Fibroblast of skin of left biceps (primary cell): ENCODE measurements at places on chromosomes 11 and 22.

- DNase-seq = no peak
These were observed 747.8 kb downstream of the BRD1 start for GRCh38 chr22:49079743-49080500.

- DNase-seq = no peak
These were observed 356.6 kb downstream of the CASP12 start for GRCh38 chr11:104541701-104542100.

GRCh38 chr22:32322986-32323385 is 34.7 kb upstream of the RFPL3 start:
- DNase-seq = no peak

- DNase-seq = no peak
These were observed 31.6 kb upstream of the SHANK2 start for GRCh38 chr11:71283971-71284441.

DNA sequence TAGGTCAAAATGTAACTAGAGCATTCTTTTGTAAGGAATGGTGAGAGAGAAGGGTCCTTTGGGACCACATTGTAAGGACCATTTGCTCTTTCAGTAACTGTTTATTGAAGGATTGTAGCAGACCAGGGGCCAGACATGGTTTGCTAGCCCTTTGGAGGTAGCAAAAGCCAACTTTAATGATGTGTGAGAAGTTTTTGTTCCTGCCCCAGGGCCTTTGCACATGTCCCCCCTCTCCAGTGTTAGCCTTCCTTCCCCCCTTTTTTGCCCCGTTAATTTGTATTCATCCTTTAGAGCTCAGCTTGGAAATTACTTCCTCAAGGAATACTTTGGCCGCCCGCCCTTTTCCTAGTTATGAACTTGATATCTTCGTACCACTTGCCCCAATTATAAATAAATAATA is 9.0 kb downstream of the LIMK2 start:
- no peak for DNase-seq

GRCh38 chr11:33560729-33561128 is 139.9 kb downstream of the C11orf91 start:
- DNase-seq = no peak

DNA sequence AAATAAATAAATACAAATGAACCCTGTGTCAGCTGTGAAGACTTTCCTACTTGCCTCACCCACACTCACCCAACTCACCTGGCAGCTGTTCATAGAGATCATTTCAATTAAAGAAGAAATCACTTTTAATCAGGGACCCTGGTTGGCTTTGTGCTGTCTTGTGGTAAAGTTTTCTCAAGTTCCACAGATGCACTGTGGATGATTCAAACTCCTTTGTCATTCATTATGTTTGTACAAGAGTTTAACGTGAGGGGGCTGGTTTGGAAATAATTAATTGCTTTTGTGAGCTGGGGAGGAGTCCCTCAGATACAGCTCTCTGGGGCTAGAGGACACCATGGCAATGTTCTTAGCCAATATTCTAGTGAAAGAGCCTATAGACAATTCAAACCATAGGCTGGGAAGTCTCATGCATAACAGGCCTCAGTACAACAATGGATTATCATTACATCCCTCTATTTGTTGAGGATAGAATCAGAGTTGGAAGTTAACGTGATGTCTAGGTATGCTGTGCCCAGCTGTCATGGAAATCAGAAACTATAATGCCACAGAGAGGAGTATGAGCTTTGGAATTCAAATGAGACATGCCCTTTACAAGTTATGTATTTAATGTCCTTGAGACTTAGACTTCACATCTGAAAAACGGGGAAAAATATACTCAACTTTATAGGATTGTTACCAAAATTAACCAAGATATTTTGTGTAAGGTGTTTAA is 698.5 kb downstream of the KCNA4 start:
- DNase-seq = no peak

DNA sequence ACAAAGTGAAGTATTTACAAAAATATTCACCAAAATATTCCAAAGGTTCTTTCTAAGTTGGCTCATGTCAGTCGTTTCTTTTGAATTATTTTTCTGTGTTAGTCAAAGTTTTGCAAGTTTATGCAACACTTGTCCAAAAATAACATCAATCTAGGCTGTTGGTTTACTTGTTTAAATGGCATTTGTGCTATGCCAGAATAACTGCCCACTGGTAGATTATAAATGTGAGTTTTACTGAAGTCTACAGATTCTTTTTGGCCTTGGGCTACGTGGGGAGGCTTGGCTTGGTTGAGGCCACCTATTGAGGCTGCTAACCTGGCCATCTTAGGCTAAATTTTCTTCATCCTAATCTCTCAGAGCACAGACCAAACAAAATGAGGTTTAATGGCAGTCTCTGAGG is 1091.9 kb upstream of the RAG2 start:
- no peak for DNase-seq

- DNase-seq = no peak
These were observed 11.2 kb upstream of the UPK3A start for GRCh38 chr22:45273452-45274075.

- no peak for DNase-seq
These were observed 142.3 kb upstream of the TBCEL start for GRCh38 chr11:120881596-120881995.

GRCh38 chr22:28864878-28865596 is 18.3 kb upstream of the ZNRF3 start:
- no peak for DNase-seq
